HS-5 (cell line): ENCODE measurements at places on chromosomes 4 and X.
A peak's percentile ranks its signal among the peaks of the same experiment; 100 is the strongest.

- no peak for DNase-seq
Measured at GRCh38 chrX:132636080-132636479, 147.2 kb upstream of the MBNL3 start.

DNA sequence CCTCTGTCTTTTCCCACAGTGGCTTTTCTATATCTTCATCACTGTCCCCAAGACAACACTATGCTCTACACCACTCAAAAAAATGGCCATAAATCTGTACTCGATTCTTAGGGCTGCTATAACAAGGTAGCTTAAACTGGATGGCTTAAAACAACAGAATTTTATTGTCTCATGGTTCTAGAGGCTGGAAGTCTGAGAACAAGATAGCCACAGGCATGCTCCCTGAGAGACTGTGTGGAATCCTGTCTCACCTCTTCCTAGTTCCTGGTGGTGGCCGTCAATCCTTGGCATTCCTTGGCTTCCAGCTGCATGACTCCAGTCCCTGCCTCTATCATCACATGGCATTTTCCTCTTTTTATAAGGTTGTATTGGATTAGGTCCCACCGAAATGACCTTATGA lies 70.7 kb upstream of the DCLK2 start:
- DNase-seq: peak; percentile 24

GRCh38 chr4:44186850-44187246 lies 261.8 kb downstream of the KCTD8 start:
- DNase-seq: no peak

DNA sequence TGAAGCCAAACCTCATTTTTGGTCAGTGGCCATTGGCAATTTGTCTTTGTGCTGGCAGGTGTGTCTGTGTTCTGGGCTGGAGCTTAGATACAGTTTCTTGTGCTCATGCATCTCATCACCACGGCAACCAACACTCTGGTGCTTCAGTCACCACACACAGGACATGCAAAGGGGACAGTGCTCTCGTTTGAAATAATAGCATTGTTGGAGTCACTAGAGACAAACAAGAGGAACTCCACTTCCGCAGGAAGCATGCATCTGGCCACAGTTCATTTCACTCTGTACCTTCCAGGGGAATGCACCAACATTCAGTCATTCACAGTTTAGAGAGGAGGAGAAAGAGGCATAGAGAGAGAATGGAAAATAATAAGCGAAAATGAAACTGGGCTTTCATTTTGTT lies 267.4 kb downstream of the ANK2 start:
- no peak for DNase-seq

- no peak for DNase-seq
Measured at GRCh38 chr4:74618659-74619058, 173.7 kb downstream of the AREG start.

DNA sequence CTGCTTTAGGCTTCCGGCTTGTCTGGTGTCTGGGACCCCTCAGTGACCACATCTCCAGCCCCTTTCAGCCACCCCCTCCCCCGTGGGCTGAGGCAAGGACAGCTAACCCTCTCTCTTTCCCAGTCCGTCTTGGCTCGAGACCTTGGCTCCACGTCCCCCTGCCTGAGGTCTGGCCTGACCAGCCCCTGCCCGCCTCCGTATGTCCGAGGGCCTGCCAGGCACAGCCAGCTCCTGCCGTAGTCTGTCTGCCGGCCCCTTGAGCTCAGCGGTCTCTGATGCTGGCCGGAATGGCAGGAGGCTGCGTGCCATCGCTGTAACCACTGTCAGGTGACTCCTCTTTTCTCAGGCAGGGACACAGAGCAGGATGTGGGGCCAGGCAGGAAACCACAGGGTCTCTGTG lies 73.3 kb upstream of the LRPAP1 start:
- no peak for DNase-seq

- DNase-seq: peak; percentile 15
Measured at GRCh38 chr4:181477591-181477990, 765.6 kb upstream of the TENM3 start.

DNA sequence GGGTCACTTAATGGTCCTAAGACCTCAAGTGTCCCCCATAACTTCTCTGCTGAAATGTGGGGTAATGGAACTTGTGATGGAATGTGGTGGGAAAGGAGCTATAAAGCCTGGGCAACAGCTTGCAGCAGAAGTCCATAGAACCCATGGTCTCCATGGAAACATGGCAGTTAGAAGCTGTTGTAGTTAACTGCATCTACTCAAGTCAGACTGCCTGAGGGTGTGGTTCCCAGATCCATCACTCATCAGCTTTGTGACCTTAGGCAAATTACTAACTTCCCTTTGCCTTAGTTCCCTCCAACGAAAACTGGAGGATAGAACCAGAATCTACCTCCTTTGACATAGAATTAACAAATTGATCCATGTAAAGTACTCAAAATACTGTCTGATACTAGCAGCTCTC lies 113.0 kb downstream of the SPATA18 start:
- no peak for DNase-seq

DNA sequence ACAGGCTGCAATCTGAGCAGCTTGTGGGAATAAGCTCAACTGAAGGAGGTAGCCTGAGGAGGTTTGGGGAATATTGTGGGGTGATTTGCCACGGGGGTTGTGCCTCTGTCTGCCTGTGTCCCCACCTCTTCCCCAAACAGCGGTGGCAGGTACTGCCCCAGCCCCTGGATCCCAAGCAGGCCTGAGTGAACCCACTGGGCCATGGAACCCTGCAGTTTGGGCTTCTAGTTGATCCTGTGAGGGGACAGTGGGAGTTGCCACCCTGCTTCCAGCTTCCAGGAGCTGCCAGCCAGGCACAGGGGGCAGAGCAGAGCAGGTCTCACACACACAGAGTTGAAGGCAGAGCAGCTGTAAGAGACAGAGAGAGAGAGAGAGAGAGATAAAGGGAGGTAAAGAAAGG lies 97.4 kb downstream of the PJA1 start:
- no peak for DNase-seq

GRCh38 chrX:111521169-111521568 lies 9.7 kb downstream of the SERTM2 start:
- no peak for DNase-seq
